GDM1 (cell line): ENCODE measurements at places on chromosomes 5 and 9.

- no peak for DNase-seq
Measured at GRCh38 chr5:65190328-65191053, 291.2 kb downstream of the ADAMTS6 start.

GRCh38 chr9:128109050-128109709 is 18.3 kb downstream of the PTGES2 start:
- DNase-seq = no peak

DNA sequence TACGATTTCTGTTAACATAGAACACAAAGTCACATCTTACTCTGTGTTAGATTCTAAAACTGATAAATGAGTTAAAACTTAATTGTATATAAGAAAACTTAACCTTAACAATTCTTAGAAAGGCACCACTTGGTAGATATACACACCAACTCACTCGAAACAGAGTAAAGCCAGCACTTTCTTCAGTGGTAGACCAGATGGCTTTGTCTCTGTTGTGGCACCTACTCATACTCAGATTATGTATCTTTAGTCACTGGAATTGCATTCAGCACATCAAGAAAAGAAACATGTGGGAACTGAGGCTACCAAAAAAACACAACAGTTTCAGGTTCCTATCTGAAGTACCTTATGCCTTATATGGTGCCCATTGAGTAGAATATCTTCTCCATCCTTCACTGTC is 192.5 kb downstream of the ZNF608 start:
- no peak for DNase-seq

DNA sequence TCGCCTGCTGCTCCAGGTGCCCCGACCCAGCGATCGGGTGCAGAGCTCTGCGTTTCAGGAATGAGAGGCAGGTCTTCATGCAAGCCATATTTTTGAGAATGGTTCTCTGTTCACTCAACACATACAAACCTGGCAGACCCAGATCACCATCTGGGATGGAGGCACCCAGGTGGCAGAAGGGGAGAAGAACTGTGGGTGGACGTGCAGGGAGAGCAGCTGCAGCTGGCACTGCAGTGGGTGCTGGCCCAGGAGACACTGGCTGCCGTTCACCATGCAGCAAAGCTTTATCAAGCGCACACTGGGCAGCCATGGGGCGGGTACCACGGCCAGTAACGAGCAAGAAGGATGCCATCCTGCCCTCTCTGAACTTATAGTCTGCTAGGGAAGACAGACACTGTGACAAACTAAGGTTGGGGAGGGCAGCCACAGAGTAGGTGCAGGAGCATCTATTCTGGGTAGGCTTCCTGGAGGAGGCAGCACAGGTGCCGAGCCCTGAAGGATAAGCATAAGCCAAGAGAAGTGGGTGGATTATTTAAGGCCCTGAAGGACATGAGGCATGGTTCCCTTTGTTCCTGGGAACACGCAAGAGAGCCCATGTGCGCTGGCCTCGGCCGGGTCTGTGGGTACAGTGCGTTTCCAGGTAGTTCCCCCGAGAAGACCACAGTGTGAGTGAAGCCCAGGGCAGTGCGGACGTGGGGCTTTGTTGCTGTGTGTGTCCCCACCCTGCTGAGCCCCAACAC is 46.2 kb upstream of the FCN2 start:
- DNase-seq = no peak

DNA sequence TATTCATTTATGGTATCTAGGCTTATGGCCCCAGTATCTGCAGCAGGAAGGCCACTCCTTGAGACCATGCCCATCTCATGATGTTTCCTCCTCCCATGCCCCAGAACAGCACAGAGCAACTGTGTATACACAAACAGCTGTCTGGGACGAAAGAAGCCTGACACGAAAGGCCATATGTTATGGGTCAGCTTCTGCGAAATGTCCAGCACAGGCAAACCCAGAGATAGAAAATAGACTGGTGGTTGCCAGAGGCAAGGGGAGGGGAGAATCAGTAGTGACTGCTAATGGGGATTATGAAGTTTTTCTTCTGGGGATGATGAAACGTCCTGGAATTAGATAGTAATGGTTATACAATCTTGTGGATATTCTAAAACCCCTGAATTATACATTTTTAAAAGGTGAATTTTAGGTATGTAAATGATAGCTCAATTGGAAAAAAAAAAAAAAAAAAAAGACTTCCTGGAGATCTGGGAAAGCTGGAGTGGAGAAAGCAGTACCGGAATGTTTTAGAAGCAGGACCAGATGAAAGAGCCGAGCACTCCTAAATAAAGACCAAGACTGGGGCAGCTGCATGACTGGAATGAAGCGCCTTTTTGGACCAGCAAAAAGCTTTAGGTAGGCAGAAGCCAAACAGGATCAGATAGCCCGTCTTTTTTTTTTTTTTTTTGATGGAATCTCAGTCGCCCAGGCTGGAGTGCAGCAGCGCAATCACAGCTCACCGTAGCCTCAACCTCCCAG is 29.2 kb downstream of the PCDHGC5 start:
- no peak for DNase-seq

DNA sequence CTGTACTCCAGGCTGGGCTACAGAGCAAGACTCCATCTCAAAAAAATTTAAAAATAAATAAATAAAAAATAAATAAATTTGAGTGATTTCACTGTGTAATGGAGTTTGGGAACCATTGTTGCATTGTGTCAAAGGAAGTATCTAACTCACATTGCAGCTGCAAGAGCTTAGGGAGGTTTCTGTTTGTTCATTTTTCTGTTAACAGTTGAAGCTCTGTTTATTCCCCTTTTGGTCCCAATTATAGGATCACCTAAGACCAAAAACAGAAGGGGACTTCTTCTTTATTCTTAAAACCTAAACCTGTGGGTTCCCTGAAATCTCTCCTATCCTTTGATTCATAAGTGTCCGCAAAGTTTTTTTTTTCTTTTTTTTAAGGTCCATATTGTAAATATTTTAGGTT is 28.6 kb upstream of the PCAT7 start:
- no peak for DNase-seq

DNA sequence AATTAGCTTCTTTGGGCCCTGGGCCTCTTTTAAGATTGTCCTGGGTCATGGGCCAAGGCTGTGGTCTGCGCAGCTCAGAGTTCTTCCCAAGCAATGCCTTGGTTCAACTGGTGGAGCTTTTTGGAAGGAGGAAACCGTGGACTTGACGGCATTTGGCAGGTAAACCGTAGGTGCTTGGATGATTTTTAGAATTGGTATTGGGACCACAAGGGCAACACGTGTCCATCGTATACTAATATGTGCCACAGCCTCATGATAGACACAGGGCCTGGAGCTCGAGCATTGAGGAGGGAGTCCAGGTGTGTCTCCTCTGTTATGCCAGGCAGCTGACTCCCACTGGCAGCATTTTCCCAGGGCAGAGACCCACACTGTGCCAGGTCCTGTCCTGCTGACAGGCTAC is 120.9 kb upstream of the PITX1 start:
- DNase-seq = no peak

DNA sequence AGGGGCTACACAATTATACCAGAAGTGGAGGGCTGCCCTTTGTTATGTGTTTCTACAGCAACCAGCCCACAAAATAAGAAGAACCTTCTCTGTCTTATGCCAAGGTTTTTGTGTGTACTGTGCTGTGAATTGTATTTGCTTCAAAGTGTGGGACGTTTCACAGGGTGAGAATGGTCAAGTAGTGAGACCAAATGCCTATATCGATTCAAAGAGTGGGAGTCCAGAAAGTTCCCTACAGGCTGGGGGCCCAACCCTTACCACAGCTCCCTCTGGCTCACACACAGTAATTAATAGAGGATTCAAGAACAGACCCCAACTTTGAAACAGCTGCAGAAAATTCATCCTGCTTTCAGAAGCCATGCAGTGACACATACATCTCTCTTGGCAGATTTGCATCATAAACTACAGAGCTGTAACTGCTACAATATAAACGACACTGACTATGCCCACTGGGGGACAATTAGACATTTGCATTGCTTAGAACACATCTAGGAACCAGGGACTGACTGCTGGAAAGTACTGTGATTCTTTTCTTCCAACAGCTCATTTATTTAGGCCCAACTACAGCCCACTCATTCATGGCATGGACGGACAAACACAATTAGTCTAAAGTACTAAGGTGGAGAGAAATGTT is 12.8 kb downstream of the ENC1 start:
- DNase-seq = no peak

- DNase-seq = no peak
Measured at GRCh38 chr5:177089825-177090641, 3.3 kb downstream of the FGFR4 start.

- DNase-seq = no peak
Measured at GRCh38 chr5:37875051-37875787, 35.4 kb upstream of the GDNF start.
